Psoas muscle (tissue), 8 donors: ENCODE measurements at places on chromosomes 12 and 14. TPM values are rescaled to one million over a fixed set of nuclear protein-coding genes. Genes with fewer than 3 reads are reported as not detected.

- DNase-seq, result no peak
These were observed 248.1 kb downstream of the APAF1 start for GRCh38 chr12:98893126-98893674.

DNA sequence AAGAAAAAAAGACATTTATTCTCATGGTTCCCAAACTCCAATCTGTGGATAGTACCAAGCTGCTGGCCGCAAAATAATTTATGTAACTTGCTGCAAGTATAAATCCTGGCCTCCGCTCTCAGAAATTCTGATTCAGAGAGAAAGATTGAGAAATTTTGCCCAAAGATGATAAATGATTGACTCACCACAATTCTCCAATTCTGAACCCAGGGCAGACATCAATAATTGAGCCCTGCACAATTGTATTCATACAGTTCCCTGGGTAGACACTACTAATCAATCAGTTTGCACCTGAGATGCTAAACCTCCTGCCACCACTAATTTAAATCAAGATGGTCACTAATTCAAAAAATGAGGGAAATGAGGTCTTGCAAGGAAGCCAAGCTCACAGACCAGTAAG, 38.2 kb downstream of the TRPV4 start:
- DNase-seq, result no peak

The PLEKHD1 gene
- total RNA-seq, result not detected

GRCh38 chr12:94235848-94236247, 87.5 kb downstream of the PLXNC1 start:
- DNase-seq, result no peak

DNA sequence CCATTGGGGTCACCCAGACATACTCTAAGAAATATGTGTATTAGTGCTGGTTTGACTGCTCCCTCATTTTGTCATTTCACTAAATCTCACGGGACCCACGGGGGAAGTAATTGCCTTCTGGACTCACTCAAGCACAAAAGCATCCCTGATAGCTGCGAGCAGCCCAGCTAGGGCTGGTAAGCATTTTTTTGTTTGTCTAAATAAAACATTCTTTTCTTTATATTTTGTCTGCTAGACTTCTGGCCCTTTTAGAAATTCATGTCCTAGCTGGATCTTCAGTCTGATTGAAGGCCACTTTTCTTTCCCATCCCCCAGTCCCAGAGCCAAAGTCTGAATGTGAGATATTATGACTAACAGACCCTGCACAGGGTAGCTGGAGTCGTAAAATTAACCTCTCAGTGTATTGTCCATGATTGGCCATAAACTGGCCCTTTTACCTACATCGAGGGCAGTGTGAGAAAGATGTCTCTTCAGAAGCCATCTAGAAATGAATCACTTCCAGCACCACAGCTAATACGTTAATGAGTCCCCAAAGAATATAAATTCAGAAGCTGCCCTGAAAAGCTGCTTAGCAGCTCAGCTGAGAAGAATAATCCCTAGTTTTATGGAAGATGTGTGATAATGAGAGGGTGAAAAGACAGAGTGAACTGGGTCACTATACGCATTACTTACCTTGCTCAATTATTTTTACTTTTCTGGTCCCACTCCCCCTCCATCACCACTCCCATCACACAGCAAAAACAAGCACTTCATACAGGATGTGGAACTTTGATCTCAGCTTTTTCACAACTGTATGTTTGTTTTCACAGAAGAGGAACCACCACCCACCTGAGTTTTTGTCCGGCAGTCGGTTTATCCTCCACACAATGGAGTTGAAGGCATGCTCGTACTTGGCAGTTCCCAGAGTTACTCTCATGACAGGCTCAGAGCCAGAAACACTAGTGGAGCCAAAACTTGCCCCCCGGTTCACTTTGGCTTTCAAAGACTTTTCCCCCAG, 55.6 kb upstream of the GTF2A1 start:
- no peak for DNase-seq

The FOXG1 gene
- total RNA-seq, result 5.4 TPM

DNA sequence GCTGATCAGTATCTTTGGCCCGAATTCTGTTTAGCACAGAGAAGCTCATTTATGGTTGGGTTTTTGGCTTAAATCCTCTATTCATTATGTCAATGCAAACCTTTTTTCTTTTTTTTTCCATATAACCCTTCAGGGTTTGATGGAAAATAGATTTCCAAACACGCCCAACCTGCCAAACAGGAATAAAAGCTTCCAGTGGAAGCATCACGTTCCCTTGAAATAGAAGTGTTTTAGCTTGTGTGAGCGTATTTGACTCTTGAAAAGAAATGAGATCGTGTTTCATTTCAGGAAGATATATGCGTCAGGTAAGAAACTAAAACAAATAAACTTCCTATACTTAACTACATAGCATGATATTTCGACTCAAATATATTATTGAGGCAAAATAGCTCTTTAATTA, at the start of gene PIK3C2G:
TSS of gene PIK3C2G (plus strand) at position 246 of the 400 bp plus-strand sequence. CDS start 20,564 bp downstream, outside the sequence.
- no peak for DNase-seq

DNA sequence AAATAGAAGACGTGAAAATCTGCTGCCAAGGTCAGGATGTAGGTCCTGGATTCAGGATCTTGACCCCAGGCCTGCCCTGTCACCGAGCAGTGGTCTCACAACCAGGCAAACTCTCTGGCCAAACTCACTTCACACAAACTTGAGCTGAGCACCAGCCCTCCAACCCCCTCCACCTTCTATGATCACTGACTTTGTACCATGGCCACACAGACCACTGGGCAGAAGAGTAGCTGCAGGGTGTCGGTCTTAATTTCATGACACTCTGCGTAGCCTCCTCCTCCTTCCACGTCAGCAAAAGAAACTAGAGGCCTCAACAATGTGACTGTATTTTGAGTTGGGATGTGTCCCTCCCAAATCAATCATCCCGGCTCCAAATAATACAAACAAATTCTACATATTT, 7.2 kb upstream of the TBX3 start:
- DNase-seq, result no peak

GRCh38 chr14:76777721-76778120, 16.5 kb downstream of the VASH1 start:
- DNase-seq, result no peak

- no peak for DNase-seq
These were observed 751.1 kb downstream of the TMEM121 start for GRCh38 chr14:106277503-106277902.

- no peak for DNase-seq
These were observed 30.8 kb downstream of the ADCK1 start for GRCh38 chr14:77830692-77831091.

The GYS2 gene
- total RNA-seq, result not detected

The LRP1-AS gene
- not detected for total RNA-seq

DNA sequence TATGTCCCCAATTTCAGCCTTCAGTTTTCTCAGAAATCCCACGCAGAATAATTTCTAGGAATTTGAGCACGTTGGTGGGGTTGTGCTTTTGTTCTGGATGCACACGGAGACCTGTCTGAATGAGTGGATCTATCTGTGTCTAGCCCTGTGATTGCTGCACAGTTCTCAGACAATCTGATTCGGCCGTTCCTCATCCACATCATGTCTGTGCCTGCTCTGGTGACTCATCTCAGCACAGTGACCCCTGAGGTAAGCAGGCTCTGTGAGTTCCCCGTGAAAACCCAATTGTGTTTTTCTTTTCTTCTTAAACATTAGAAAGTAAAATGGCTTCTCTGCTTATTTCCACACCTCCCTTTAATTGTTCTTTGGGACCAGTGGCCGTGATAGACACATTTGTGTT, 20.2 kb downstream of the UBE3B start:
- no peak for DNase-seq
